Suppressor macrophage (primary cell): ENCODE measurements at places on chromosomes 16 and 17.

DNA sequence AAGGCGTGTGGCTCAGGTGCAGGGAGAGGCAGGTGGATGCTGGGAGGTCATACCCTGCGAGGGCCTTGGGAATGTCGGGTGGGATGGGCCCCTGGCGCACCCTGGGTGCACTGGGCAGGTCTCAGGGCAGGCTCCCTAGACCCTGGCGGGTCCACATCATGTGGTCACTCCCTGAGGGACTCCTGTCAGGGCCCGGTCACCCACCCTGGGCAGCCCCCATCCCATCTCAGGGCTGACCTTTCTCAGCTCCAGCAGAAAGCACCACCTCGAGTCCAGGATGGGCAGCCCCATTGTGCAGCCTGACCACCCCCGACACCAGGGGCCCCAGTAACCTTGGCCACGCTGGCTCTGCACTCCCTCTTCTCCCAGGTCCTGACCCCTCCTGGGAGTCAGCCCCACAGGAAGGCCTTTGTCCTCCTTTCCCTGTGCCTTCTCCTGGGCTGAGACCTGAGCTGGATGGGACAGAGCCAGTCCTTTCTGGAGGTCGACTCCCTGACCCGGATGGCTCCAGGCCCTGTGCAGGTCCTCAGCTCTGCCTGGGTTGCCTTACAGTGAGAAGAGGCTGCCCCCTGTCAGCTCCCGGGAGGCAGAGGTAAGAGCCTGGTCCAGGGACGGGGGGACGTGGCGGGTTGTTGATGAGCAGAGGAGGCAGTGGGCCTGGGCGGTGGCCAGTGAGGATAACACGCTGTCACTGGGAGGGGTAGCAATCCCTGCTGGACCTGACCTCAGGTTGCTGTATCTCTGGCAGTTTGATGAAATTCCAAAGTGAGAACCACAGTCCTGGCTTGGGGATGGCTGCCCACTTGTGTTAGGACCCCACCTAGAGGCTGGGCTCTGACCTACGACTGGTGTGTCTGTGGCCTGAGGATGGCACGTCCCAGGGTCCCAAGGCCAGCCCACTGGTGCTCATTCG, 77.9 kb downstream of the GOSR1 start:
- DNase-seq: no peak

GRCh38 chr16:82685526-82685925, 58.8 kb downstream of the CDH13 start:
- no peak for DNase-seq

- no peak for DNase-seq
These were observed 492 bp upstream of the CAMTA2 start for GRCh38 chr17:4987767-4988567.

GRCh38 chr16:67530013-67530939, 1.6 kb downstream of the RIPOR1 start:
- DNase-seq: peak; percentile 83

- peak; percentile 84 for DNase-seq
These were observed 530 bp downstream of the NAA60 start for GRCh38 chr16:3444032-3444388.

DNA sequence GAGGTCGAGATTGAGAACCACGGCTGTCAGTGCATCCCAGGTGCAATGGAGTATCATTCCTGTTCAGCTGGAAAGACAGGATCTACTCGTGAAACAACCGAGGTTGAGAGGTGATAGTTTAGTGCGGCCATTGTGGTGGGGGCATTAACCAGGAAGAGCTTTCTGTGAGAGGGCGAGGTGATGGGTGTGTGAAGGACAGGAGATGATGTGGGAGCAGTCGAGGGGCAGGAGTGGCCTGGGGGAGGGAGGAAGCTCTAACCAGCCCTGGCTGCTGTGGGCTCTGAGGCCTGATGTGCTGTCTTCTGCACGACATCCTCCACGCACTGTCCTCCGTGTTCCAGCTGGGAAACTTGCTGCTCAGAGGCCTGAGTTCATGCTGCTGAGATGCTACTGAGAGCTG, 22.0 kb downstream of the GOSR2 start:
- no peak for DNase-seq

- DNase-seq: no peak
These were observed 4.1 kb downstream of the CCL2 start for GRCh38 chr17:34259146-34259545.

- DNase-seq: no peak
These were observed 48.8 kb downstream of the RPA1 start for GRCh38 chr17:1878419-1879121.

GRCh38 chr16:66264311-66265047, 102.0 kb upstream of the CDH5 start:
- no peak for DNase-seq

DNA sequence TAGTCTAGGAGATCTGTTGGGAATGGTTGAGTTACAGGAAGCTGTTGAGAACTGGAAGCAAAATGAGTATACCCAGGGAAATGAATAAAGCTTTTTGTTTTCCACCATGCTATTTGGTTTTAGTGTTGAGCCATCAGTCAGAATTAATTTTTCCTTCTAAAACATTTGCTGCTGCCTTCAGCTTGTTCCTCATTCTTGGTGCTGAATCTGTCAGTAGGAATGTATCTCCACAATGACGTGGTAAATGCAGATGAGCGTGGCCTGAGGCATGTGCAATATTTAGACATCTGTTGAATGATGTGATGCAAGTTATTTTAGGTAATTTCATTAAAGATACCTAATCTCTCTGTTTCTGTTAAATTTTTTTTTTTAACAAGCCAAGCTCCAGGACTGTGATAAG, 10.9 kb downstream of the HAPSTR1 start:
- DNase-seq: peak; percentile 65

- DNase-seq: no peak
These were observed 1.3 kb downstream of the CIITA start for GRCh38 chr16:10878328-10878643.

DNA sequence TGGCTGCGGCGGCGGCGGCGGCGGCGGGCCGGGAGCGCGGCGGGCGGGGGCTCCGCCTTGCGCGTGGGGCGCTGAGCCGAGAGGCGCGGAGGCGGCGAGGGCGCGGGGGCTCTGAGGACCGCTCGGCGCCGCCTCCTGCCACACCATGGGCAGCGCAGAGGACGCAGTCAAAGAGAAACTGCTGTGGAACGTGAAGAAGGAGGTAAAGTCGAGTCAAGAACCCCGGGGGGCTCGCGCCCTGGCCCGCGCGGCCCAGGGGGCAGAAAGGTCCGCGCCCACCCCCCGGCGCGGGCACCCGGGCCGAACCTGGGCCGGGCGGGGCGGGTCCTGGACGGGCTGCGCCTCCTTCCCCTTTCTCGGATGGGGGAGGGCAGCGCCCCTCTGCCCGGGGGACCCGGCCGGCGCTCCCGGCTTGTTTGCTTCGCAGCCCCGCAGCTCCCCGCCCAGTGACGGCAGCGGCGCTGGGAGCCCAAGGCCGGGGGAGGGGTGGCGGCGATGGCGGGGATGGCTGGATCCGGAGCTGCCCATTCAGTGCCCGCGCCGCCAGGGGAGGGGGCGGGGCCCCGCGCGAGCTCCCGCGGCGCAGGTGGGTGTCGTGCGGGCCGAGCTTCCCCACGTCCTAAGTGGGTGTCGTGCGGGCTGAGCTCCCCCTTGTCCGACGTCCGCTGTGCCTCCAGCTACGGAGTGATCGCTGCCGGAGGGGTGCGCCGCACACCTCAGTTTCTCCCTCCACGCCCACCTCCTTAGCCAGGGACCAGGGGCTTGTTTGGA, 428 bp downstream of the SGSM2 start:
- DNase-seq: peak; percentile 76

DNA sequence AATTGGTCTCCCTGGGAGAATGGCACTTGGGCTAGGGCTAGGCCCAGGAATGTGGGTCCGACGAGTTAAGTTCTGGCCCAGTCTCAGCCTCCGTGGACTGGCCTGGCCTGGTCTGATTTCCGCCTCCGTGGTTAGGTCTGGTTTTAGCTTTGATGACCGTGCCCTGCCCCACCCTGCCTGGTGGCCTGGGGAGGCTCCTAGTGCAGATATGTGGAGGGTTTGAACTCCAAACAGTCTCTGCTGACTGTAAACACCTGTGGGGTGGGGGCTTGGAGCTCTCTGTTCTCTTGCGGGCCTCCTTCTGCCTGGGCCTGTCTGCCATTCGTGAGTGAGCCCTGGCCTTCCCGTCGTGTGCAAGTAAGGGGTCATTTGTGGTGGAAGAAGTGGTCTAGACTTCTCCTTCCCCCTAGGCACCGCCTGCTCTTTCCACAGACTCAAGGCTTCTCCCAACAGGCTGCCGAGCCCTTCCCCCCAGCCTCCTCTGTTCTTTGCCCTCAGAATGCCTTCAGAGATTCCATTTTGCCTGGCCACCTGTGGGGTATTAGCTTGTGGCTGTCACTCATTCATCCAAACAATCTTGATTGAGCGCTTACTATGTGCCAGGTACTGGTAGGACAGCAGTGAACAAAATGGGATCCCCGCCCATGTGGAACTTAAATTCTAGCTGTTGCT, 1.6 kb downstream of the ATP6V0C start:
- DNase-seq: peak; percentile 66

- DNase-seq: no peak
These were observed 45.2 kb upstream of the KPNB1 start for GRCh38 chr17:47604598-47604927.

DNA sequence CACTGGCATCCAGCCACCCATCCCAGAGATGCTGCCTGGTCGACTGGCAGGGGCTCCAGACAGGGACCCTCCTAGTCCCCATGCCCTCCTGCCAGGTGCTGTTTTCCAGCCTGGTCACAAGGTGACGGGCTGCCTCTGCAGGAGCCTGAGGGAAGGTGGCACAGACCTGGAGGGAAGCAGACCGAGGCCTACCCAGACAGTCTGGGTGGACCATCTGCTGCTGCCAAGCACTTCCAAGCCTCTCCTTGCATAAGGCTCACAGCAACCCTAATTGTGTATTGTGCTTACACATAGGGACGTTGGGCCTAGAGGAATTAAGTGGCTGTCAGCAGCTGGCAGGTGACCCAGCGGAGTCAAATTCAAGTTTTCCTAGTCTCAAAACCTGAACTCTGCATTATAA, 90.1 kb upstream of the KCNJ18 start:
- DNase-seq: no peak

- no peak for DNase-seq
These were observed 170.2 kb upstream of the GOT2 start for GRCh38 chr16:58904291-58904690.

DNA sequence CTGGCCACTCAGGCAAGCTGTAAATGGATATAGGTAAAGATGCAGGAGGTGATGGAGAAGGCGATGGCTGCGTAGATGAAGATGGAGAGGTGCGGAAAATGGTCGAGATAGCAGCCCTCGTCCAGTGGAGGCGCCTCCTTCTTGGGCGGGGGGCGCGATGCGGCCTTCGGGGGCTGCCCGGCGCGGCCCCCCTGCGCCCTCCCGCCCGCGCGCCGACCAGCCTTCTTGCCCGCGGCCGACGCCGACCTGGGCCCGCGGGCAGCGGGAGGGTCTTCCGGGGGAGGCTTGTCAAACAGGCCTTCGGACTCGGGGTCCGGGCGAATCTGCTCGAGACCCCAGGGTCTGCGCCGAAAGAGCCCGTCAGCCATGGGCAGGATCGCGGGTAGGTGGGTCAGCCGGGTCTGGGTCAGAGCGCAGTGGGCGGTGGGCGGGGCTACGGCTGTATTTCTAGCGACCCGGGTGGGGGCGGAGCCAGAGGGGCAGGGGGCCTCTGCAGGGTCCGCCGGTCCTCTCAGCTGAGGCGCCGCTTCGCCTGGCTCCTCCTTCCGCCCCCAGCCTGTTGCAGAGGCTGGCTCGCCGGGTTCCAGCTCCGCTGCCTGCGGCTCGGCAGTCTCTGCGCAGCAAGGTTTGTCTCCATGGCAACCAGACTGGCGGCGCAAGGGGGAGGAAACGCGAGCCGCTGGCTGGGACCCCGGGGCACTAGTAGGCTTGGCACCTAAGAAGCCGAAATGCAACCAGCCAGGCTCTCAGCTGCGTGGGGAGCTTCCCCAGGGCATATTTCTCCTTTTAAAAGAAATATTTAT, 14.4 kb downstream of the MIS12 start:
- DNase-seq: peak; percentile 67

GRCh38 chr16:15601212-15601879, 41.6 kb downstream of the MARF1 start:
- DNase-seq: no peak

DNA sequence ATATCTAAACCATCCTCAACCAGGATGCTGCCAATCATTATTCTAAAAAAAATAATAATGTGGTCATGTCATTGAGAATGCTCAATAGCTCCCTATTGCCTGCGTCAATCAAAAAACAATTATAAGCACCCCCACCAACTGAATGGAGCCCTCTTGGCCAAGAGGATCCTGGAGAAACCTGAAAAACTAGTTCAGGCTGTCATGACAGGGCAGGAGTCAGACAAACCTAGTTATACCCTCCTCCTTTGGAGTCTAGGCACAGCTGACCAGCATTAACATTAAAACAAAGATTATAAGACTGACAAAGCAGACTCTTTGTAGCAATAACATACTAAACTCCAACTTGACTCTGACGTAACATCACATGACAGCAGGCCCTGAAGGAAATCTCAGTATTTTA, 119.2 kb upstream of the CCL2 start:
- no peak for DNase-seq

GRCh38 chr16:27571433-27572326, 21.7 kb downstream of the KATNIP start:
- DNase-seq: no peak

GRCh38 chr17:27622986-27623385, 8.0 kb upstream of the LGALS9 start:
- DNase-seq: no peak

DNA sequence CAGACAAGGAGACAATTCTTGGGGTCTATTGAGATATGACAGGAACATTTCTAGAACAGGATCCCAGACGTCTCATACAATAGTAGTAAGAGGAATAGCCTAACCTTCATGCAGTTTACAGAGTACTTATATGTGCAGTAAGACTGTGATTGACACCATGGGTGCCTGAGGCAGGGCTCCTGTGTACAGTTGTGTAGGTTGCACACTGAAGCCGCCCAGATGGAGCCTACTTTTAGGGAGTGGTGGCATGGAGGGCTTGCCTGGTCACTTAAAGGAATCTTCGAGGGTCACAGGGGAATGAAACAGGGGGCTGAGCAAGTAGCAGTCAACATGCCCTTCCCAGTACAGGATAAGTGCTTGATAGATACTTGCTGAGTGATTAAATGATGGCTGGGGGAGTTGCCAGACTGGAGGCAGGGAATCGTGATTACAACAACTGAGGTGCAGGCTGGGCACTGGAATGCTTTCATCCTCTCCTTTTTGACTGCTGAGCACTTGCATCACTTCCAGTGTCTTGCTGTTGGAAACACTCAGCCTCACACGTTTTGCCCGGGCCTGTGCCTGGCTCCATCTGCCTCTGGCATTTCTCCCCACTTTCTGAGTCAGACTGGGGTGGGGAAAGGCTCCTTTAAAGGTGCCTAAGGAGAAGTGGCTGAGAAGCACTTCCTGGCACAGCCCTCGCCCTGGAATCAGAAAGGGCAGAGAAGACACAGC, 71.0 kb downstream of the COPRS start:
- DNase-seq: peak; percentile 21

DNA sequence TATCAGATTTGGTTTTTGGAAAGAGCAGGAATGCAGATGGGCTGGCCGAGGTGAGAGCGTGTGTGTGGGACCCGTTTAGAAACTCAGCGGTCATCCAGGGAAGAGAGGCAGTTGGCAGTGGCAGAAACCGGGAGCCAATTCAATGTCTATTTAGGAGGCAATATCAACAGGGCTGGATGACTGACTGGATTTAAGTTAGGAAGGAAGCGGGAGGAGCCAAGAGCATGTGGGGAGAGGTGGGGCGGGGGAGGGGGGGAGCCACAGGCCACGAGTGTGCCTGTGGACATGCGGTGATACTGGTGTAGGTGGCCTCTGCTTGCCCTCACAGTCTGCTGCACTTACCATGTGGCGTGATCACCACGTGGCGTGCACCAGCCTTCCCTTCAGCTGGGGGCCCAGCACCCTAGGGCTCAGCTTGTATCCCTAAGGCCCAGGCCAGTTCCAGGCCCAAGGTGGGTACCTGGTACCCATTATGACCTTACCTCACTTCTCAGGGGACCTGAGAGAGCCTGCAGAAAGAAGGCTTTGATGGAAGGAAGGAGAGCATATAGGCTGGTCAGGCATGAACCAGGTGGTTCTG, 10.8 kb upstream of the TPPP3 start:
- DNase-seq: no peak
